Stimulated activated CD8-positive, alpha-beta memory T cell treated with anti-CD3 and anti-CD28 coated beads, Interleukin-15, amount 100 ng/mL, for 1 hour (primary cell): ENCODE measurements at places on chromosomes 4 and X.

DNA sequence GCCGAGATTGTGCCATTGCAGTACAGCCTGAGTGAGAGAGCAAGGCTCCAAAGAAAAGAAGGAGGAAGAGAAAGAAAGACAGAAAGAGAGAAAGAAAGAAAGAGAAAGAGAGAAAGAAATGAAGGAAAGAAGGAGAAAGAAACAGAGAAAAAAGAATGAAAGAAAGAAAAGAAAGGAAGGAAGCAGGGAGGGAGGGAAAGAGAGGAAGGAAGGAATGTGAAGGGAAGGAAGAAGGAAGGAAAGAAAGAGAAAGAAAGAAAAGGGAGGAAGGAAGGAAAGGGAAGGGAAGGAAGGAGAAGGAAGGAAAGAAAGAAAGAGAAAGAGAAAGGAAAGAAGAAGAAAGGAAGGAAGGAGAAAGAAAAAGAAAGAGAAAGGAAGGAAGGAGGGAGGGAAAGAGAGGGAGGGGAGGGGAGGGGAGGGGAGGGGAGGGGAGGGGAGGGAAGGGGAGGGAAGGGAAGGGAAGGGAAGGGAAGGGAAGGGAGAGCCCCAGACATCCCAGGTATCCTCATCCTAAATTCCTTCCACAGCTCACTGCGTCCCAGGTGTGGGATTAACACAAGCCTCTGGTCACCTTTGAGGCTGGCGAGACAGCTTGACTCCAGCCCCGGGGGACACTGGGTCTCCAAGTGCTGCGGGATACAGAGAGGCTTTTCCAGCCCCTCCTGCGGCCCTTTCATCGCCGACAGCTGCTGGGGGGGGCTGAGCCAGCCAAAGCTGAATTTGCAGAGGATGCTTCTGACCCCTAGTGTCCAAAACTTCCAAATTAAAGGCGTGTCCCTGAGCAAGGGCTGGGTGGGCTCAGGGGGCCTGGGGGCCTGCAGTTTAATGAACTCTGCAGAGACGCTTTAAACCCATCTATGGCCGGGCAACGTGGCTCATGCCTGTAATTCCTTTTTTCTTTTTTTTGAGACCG lies 24.2 kb upstream of the CSF2RA start:
- DNase-seq, result no peak

DNA sequence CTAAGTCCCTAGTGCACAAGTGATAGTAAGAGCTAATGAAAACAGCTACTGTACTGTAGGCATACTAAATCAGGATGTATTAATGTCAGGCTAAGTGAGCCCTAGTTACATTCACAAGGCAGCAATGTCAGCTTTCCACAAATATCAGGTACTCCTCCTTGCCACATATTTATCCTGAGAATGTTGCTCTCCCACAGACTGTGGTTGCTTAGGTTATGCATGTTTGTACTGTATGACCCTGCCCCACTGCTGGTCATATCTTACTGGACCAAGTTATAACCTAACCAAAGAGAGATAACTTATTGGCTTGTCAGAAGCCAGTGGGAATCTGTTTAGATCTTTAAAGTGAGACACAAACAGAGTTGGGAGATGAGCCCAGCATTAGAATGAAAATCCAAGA lies 241.0 kb downstream of the SLC39A8 start:
- no peak for DNase-seq

DNA sequence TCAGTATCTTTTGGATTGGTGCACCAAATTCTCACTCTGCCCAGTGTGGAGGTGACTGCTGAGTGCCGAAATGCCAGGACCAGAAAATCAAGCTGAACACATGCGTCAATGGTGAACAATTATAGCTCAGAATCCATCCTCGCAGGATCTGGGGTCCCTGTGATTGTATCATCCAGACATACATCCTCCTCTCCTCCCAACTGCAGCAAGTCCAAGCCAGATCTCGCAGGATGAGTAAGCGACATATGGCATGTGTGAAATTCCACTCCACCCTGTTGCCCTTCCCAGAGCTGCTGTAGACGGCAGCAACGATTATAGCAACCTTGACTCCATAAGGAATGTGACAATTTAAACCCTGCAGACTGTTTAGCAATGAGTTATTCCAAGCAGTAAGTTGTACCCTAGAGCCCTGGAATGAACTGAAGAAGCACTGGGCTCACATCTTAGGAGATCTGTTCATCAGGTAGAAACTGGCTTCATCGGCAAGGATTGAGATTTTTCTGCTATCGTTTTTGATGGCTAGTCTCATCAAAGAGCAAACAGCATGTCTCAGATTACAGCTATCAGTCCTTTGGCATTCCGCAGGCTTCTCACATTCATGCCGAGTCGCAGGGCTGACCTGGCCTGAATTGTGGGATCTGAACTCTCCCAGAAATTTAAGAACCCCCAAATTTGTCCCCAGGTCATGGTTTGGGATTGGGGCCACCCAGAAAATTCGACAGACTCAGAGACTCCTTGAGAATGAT lies 35.5 kb upstream of the SORBS2 start:
- no peak for DNase-seq

DNA sequence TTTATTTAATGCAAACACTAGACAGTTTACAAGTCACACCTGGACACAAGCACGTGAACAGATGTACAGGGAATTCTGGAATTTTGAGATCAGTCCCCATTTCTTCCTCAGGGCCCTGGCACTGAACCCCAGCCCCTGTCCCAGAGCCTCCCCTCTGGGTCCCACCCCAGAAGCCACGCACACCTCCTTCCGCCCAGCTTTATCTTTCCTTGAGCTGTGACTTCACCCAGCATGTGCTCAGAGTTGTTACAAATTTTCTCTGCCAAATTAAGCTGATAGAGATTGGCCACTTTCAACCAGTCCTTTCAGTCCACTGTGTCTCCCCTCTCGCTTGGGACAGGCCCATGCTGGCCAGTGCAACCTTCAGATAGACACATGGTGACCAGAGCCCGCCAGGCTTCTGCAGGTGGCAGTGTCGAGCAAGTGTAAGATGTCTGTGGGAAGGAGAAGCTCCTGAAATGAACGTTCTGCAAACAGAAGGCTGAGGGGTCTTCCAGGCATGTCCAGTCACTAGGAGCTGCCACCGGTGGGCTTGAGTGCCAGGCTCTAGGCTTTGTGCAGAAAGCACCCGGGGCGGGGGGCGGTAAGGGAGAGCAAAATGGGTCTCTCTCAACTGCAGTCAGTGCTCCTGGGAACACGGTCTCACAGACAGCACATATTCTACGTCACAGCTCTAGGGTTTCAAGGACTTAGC lies 73.3 kb downstream of the MTMR1 start:
- no peak for DNase-seq

- DNase-seq, result no peak
Observed at GRCh38 chr4:128703948-128704347, 105.6 kb upstream of the JADE1 start.

- no peak for DNase-seq
Observed at GRCh38 chr4:121535351-121535750, 154.5 kb upstream of the QRFPR start.

DNA sequence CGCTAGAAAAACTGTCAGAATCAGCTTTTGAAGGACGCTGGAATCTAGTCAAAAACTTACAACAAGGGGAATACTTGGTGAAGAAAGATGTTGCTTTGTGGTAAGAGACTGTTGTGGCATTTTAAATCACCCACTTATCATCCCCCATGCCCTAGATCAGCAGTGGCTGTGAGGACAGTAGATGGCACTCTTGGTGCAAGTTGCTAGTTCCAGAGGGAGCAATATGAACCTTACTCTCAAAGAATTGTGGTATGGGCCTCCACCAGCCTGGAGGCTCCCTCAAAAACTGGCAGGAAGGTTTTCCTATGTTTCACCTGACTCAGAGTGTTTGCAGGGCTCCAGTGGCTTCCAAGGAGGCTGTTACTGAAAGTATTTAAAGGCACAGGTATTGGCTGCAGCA lies 37.7 kb upstream of the SLC16A2 start:
- no peak for DNase-seq

- no peak for DNase-seq
Observed at GRCh38 chr4:174873931-174874330, 44.2 kb upstream of the ADAM29 start.

- DNase-seq, result no peak
Observed at GRCh38 chr4:22048323-22048722, 99.8 kb upstream of the KCNIP4 start.

DNA sequence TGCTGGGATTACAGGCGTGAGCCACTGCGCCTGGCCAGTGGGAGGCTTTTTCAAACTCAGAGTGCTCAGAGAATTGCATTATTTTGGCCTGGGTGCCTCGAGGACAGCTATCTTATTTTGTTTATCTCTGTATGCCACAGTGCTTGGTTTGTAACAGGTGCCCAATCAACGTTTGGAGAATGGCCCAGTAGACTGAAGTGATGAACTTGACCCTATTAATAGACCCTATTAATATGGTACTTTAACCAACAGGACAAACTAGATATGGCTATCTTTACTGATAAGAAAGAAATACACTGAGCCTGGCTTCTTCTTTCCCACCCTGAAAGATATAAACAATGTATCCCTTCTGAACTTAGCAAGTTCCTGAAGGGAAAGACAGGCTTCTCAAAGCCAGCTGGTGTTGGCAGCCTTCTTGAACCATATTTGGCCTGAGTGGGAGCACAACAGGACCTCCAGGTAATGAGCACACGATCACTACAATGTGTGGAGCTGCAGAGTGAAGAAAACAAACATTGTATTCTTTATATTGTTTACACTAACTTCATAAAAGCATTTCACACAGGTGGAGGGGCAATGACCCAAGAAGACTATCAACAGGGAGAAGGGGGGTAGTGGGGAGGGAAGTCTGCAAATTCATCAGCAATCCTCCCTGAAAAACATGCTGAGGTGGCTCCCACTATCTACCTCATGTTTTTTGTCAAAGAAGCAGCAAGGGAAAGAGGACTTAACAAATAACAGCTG lies 41.7 kb downstream of the PRPS1 start:
- no peak for DNase-seq

- DNase-seq, result no peak
Observed at GRCh38 chr4:142600952-142601351, 245.1 kb downstream of the INPP4B start.

GRCh38 chr4:159016593-159017024 lies 86.3 kb upstream of the RAPGEF2 start:
- DNase-seq, result no peak

DNA sequence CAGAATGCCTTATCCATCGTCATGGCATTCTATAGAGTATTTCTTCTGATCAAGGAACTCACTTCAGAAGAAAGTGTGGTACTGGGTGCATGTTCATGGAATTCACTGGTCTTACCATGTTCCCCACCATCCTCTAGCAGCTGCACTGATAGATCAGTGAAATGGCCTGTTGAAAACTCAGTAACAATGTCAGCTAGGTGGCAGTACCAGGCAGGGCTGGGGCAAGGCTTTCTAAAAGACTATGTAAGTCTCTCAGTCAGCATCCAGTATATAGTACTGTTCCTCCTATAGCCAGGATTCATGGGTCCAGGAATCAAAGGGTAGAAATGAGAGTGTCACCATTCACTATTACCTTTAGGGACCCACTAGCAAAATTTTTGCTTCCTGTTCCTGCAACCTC lies 15.8 kb upstream of the LDB2 start:
- DNase-seq, result no peak

GRCh38 chrX:149272690-149273463 lies 232.2 kb downstream of the IDS start:
- DNase-seq, result no peak

DNA sequence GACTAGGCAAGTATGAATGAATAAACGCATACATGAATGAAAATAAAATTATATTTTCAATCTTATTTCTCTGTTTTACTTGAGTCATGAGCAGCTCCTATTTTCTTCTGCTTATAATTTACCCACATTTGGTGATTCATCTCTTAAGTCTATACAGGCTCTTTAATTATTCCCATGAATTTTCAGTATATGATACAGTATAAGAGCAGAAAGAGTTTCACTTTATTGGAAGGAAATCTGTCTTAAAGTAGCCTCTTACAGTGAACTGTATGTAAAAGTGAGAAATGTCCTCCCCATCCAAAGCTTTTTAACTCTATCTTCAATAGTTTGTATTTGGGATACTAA lies 50.8 kb downstream of the TMEM165 start:
- DNase-seq, result no peak

- no peak for DNase-seq
Observed at GRCh38 chr4:157772907-157773306, 399.9 kb downstream of the GASK1B start.

GRCh38 chr4:151321586-151321985 lies 3.8 kb downstream of the SH3D19 start:
- no peak for DNase-seq

DNA sequence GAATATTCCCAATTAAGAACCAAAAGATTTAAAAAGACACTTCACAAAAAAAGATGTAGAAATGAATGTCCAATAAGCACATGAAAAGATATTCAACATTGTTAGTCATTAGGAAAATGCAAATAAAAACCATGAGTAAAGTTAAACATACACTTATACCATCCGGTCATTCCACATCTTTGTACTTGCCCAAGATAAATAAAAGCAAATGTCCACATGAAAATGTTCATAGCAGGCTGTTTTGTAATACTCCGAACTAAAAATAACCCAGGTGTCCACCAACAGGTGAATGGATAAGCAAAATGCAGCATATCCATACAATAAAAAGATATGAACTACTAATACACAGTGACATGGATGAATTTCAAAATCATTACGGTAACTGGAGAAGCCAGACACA lies 28.6 kb upstream of the ZCCHC4 start:
- DNase-seq, result no peak

GRCh38 chrX:91435395-91435794 lies 756 bp downstream of the PABPC5 start:
- no peak for DNase-seq

DNA sequence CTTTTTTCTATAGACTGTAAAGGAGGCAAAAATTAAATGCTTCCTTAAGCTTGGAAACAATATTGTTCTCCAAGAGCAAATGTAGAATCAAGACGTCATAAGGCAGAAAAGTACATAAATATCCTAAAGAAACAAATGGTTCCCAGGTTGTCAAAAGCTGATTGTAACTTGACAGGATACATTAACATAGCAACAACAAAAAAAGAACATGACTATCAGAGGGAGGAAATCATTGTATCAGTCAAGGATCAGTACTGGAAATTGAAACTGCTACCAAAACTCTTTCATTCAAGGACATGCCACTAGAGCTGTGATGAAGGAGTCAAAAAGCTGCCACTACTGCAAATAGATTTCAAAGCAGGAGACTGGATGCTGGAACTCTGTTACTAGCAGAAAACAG lies 168.3 kb downstream of the BTC start:
- DNase-seq, result no peak

DNA sequence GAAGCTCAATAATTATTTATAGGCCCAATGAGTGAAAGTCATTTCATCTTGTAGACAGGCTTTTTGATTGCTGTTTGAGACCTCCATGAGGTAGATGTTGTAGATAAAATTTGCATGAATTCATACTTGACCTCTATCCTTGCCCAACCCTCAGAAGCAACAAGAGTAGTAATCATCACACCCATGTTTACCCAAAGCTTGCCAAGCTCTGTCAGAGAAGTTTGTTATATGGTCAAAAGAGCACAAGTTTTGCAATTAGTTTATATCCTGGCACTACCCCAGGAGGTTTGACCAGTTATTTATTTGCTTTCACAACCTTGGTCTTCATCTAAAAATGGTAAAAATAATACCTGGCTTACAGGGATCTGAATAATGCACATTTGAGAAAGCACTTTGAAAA lies 20.7 kb downstream of the ADH7 start:
- no peak for DNase-seq

- no peak for DNase-seq
Observed at GRCh38 chr4:26311633-26312032, 9.2 kb upstream of the RBPJ start.

GRCh38 chr4:118335324-118335723 lies 17.5 kb downstream of the PRSS12 start:
- no peak for DNase-seq
